Cerebellum (tissue), 4 donors: ENCODE measurements at places on chromosomes 7 and 10.
A peak's percentile ranks its signal among the peaks of the same experiment; 100 is the strongest.

DNA sequence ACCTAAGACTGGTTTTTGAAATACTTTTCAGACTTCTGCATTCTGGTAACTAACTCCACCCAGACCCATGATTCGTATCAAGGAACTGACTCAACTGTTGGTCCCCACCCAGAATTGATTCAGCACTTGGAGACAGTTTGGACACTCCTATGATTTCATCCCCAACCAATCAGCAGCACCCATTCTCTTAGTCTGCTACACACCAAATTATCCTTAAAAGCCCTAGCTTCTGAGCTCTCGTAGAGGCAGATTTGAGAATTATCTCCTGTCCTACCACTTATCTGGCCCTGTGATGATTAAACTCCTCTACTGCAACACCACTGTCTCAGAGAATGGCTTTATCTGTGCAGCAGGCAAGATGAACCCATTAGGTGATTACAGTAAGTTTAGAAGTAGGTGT lies 7.7 kb upstream of the GSTO1 start:
- no peak for DNase-seq

GRCh38 chr7:44622342-44623151 lies 16.1 kb downstream of the OGDH start:
- no peak for DNase-seq

DNA sequence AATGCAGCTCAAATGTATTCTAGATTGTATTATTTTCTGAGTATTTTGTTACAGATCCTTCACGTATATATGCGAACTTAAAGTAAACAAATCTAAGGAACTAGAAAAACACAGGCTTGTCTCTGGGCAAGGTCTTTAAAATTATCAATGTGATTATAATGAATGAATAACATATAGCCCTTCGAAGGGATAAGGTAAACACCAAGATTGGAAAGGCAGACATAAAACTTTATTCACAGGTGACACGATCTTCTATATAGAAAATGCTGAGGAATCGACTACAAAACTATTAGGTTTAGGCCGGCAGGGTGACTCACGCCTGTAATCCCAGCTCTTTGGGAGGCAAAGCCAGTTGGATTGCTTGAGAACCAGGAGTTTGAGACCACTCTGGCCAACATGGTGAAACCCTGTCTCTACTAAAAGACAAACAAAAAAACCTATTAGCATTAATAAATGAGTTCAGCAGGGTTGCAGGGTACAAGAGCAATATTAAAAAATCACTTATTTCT lies 80.4 kb downstream of the CNNM2 start:
- DNase-seq: no peak

DNA sequence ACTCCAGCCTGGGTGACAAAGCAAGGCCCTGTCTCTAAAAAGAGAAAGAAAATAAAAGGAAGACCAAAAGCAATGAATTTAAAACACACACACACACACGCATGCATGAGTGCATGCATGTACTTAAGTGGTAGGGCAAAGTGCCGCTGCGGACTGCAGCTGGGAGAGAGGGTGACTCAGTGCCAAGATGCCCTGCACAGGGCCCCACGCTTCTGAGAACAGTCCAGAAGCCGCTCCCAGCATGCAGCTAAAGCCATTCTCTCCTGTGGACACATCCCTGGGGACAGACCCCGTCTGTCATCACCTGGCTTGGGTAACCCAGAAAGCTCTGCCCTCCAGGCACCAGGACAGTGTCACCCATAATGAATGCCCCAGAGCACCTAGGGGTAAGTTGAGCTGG lies 61.0 kb upstream of the MYL10 start:
- DNase-seq: no peak

DNA sequence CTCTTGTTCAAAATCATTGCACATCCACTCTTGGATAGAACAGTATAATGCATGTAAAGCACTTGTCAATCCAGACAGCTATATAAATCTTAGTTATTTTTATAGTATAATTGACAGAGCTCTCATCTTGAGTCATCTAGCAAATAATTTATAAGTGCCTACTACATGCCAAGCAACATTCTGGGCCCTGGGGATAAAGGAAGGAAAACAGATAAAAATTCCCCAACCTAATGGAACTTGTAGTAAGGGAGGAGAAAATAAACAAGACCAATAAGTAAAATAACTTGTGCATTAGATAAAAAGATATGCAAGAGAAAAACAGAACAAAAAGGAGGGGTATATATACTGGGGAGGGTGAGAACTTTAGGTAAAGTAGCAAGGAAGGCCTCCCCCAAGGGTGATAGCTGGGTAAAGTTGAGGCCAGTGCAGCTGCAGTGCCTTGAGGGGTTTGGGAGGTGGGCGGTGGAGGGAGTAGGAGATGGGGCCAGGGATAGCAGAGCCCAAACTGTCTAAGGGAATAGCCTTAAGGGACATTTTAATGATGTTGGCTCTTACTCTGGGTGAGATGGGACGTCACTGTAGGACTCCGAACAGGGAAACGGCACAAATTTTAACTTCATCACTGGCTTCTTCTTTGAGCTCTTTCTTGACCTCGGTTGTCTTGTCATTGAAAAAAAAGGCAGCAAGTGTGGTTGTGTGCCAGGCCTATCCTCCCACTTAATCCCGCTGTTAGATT lies 79.3 kb upstream of the SEC61G start:
- DNase-seq: no peak

- DNase-seq: no peak
Measured at GRCh38 chr7:36048902-36049240, 104.2 kb upstream of the EEPD1 start.

DNA sequence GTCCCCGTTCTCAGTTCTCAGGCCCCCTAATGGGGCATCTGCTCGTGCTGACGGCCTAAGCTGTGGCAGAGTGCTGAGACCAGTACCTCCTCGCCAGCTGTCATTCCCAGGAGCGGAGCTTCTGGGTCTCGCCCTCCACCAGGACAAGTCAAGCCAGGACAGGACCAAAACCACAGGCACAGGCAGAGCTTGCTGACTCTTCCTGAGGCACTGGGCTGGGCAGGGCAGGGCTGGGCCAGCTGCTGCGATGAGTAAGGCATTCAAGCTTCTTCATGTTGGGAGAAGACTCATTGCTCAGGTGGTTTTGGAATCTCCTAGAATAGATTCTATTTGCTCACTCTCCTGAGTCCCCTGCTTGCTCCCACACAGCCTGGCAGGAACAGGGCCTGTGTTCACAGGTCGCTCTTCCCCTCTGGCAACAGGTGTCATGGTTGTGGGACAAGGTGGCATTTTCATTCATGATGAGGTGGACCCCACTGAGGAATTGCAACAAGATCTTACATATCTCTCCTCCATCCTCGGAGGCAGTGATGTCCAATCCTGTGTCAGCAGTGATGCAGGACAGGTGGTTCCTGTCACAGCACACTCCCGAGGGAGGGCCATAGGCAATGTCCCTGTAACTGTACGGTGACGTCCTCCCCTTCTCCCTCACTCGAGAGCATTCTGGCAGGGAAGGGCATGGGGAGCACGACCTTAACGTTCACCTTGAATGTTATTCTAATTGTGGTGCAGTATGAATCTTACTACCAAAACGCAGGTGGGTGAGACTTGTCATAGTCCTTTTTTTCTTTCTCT lies 17.0 kb upstream of the SH3PXD2A start:
- DNase-seq: no peak

- peak; percentile 12 for DNase-seq
Measured at GRCh38 chr7:132065193-132065988, 509.0 kb upstream of the PODXL start.

GRCh38 chr10:65312876-65313275 lies 1613.0 kb upstream of the LRRTM3 start:
- no peak for DNase-seq

- no peak for DNase-seq
Measured at GRCh38 chr7:19001854-19002253, 115.6 kb downstream of the TWIST1 start.

- no peak for DNase-seq
Measured at GRCh38 chr7:55570939-55571338, 1.4 kb downstream of the VOPP1 start.

DNA sequence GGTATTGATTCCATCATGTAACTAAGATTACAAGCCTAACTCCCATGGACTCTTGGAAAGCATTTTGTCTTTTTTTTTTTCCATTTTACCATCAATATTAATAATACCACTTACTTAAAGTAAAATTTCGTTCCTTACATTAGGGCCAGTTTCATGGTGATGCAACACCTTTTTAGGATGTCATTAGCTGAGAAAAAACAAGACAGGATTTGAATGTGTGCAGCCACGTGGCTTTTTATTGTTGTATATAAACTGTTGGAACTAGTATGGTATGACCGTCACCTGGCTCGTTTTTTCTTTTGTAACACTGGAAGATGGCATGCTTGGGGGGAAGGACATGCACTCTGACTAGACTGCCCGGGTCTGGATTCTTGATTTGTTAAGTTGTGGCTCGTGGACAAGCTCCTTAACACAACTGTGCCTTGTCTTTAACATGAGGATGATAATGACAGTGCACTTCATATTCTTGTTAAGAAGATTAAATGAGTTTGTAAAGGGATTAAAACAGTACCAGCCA lies 42.1 kb downstream of the ARHGAP21 start:
- DNase-seq: no peak
